EL (cell line): ENCODE measurements at places on chromosomes 12 and 14.

- no peak for DNase-seq
Observed at GRCh38 chr14:60632257-60632656, 17.0 kb downstream of the SIX1 start.

GRCh38 chr12:80625901-80626300 is 81.5 kb upstream of the MYF6 start:
- DNase-seq, result no peak

DNA sequence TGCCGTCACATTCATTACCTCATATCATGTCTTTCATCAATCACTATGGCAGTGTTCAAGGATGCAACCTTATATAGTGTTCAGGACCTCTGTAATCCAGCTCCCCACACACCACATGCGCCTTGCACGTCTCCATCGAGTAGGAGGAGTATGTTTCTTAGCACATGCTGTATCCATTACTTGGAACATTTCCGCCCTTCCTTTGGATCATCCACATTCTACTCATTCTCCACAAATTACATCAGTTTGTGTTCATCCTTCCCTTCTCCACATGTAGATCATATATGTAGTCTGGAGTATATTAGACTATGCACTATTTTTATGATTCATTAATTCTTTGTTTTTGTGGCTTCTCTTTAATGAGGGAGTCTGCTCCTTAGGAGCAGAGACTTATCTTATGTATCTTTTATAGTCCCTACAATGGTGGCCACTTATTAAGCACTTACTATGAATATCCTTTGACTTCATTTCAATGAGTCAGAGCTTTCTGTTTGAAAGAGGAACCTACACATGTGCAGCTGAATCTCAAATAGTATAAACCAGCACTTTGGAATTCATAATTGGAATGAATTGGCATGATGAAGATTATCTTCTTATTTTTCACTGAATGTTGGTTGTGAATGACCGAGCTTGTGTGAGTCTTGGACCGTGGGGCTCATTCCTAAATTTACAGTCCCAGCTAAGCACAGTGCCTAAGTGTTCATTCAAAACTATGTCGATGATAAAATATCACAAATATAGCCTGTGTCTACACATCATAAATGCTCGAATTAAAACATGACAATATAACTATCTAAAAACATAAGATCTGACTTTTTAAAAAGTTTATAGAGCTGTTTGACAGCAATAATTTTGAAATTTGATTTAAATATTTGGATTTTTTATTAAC is 30.2 kb upstream of the NPAS3 start:
- no peak for DNase-seq

- peak; percentile 56 for DNase-seq
Observed at GRCh38 chr12:94560431-94561221, 89.7 kb downstream of the TMCC3 start.

GRCh38 chr12:69475237-69475975 is 5.2 kb downstream of the FRS2 start:
- peak; percentile 31 for DNase-seq

DNA sequence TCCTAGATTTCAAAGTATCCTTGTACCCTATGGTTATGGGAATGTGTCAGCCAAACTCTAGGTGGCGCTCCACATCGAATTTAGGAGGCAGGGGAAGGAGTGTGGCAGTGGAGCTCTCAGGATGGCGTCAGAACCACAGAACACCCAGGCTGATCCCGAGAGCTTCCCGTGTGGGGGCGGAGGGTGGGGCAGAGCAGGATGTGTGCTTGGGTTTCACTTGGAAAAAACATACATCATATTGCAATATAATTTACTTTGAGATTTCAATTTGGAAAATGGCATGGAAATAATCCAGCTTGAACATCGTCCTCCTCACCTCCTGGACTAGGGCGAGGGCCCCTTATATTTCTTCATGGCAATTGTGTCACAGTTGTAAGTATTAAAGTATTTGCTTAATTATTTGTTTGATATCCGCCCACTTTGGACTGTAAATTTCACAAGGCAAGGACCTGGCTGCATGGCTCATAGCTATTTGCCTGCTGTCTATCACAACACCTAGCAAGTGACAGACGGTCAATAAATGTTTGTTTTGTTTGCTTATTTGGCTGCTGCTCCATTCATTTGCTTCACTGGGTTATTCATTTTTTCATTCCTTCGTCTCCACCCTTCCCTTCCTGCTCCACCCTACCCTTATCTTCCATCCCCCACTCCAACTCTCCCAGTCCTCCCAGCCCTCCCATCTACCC is 221.5 kb upstream of the HMGA2 start:
- peak; percentile 96 for DNase-seq
